ENCODE measurements at places on chromosomes 2 and 18.
A peak's percentile ranks its signal among the peaks of the same experiment; 100 is the strongest.

GRCh38 chr2:122239440-122239839 is 484.0 kb downstream of the TSN start:
- DNase-seq: no peak

- DNase-seq: no peak
Observed at GRCh38 chr2:110843496-110843895, 111.1 kb downstream of the ACOXL start.

GRCh38 chr2:19882286-19882685 is 19.5 kb downstream of the TTC32 start:
- no peak for DNase-seq

DNA sequence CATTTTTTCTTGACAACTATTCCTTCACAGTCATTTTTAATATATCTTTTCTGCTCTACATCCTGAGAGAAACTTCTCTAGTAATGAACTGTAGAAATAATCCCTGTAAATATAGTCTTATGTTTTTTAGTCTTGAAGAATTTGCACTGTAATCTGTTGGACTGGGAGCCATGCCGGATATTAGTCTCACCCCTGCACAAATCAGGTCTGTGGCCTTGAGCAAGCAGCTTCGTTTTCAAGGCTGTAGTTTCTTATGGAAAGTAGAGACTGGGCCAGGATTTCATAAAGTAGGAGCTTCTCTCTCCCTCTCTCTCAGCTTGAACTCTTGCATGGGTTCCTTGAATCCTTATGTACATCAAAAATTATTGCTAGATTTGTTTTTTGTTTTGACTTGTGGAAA is 8.7 kb downstream of the FARP2 start:
- DNase-seq: no peak

DNA sequence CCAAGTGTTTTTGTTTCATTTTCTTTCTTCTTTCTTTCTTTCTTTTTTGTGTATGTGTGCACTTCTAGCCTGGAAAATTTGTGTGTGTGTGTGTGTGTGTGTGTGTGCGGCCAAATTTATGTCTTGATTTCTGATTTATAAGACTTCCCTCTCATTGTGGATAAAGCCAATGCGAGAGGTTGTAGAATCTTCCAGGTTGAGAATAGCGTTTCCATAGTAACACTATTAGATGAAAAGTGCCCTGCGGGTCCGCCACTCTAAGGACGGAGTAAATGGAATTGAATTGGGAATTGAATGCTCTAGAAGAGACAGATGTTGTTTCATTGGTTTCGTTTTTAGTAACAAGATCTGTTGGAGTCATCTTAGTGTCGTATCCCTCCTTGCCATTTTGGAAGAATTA is 81.6 kb downstream of the MEIS1 start:
- no peak for DNase-seq

DNA sequence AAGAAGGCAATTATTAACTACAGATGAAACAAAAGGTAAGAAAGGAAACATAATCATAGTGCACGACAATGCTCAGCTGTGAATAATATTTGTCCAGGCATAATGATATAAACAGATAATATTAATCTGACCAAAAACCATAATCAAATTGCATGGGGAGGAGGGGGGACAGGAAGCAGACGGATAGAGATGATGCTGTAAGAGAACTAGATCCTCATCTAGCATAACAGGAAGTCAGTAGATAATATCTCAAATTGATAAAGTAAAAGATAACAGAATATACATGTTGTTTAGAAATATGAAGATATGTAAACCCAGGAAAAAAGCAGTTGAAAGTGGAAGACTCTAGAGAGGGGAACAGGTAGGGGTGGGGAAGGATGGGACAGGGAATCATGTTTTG is 84.9 kb upstream of the TGFA start:
- no peak for DNase-seq

GRCh38 chr2:6069381-6069780 is 377.2 kb downstream of the SOX11 start:
- DNase-seq: no peak

GRCh38 chr2:119756837-119757236 is 2.9 kb upstream of the PTPN4 start:
- peak; percentile 83 for DNase-seq

DNA sequence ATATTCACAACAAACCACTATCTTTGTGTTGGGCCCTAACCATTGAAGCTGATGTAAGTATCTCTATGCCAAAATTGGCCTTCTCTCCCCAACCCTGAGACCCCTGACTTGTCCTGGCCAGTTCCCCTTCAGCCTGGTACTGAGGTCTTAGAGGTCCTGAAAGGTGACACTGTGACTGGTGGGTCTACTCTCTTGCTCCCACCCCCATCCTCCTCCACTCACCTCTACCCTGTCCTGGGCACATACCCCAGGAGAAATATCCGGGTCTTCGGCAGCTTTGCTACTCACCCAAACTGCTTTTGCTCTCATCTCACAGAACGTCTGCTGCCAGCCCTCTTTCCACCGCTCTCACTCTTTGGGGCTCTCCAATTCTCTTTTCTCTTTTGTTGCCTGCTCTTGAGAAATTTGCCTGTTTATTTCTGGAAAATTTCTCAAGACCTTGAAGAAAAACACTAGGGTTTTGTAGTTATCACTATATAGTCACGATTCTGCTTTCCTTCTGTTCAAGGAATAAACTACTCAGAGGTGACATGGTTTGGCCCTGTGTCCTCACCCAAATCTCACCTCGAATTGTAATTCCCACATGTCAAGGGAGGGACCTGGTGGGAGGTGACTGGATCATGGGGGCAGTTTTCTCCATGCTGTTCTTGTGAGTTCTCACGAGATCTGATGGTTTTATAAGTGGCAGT is 133.8 kb upstream of the PKDCC start:
- no peak for DNase-seq

GRCh38 chr2:71604726-71605120 is 151.4 kb downstream of the DYSF start:
- no peak for DNase-seq

DNA sequence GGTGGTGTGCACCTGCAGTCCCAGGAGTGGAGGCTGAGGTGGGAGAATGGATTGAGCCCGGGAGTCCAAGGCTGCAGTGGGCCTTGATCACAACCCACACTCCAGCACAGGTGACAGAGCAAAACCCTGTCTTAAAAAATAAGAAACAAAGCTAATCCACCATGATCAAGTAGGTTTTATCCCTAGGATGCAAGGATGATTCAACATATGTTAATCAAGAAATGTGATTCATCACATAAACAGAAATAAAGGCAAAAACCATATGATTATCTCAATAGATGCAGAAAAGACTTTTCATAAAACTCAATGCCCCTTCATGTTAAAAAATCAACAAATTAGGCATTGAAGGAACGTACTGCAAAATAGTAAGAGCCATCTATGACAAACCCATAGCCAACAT is 58.1 kb downstream of the CCBE1 start:
- no peak for DNase-seq

DNA sequence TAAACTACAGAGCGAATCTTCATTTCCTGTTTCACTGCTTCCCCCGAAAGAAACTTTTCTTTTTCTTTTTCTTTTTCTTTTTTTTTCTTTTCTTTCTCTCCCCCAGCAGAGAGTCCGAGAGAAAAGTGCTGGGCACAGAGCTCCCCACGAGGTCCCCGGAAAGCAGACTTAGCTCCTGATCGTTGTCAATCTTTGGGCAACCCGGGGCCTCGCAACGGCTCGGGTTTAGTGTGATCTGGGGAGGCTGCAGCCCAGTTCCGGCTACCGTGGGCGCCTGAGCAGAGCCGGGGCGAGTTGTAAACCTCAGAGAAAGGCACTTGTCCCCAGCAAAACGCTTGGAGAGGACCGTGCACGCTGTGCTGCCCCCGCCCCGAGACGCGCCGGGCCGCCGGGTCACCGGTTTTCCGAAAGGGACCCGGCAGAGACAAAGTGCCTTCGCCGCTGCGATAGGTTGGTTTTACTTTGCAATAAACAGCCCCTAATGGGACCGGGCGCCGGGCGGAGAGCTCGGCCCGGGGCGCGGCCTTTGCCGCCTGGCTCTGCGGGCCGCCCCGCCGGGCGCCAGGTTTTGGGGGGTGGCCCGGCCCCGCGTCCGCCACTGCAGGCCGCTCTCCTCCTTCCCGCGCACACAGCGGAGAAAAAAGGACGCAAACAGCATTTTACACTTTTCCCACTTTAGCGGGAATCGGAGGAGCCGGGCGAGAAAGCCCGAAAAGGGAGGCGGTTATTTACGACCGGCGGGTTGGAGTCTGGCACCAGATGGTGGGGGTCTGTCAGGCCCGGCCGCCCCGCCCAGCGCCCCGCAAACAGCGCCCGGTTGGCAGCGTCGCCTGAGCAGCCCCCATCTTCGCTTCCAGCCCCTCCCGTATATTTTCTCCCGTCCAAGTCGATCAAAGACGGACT is 136.0 kb downstream of the INSIG2 start:
- DNase-seq: no peak

DNA sequence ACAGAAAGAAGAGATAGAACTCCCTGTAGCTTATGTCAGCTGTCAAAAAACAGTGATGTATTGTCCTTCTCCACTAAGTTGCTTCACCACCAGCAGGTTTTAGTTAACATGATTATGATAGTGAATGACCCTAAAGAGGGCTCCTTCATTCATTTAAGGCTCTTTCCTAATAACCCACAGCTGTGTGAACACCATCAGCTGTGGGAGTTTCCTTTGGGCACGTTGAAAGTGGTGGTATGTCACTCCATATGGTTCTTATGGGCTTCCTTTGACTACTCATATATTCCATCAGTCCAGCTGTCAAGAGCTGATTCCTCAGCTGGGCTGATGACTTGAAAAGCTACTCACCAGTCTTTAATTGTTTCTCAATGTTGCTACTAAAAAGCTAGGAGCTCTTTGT is 210.3 kb downstream of the UBE2E3 start:
- DNase-seq: no peak

GRCh38 chr2:191929288-191929687 is 82.4 kb upstream of the CAVIN2 start:
- no peak for DNase-seq

DNA sequence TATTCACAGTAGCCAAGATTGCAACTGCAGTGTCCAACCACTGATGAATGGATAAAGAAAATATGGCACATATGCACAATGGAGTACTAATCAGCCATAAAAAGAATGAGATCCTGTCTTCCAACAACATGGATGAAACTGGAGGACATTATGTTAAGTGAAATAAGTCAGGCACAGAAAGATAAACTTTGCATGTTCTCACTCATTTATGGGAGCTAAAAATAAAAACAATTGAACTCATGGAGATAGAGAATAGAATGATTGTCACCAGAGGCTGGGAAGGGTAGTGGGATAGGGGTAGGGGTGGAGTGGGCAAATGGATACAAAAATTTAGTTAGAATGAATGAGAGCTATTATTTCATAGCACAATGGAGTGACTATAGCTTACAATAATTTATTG is 305.5 kb upstream of the ETAA1 start:
- DNase-seq: no peak

DNA sequence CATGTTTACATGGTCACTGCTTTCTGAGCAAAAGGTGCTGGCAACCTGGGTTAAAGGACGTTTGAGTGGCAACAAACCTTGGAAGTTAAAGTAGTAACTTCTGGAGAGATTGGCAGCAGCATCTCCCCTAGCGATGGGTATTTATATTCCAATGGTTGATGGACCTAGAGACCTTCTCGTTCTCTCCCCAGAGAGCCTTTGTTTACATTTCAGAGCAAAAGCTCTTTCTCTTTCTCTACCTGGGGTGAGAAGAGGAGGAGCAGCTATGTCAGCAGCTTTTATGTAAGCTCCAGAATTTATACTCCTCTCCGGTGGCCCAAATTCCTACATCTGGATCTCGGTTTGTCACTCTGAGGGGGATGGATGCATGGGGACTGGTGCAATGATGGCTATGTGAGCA is 213.7 kb upstream of the ARL4C start:
- no peak for DNase-seq

DNA sequence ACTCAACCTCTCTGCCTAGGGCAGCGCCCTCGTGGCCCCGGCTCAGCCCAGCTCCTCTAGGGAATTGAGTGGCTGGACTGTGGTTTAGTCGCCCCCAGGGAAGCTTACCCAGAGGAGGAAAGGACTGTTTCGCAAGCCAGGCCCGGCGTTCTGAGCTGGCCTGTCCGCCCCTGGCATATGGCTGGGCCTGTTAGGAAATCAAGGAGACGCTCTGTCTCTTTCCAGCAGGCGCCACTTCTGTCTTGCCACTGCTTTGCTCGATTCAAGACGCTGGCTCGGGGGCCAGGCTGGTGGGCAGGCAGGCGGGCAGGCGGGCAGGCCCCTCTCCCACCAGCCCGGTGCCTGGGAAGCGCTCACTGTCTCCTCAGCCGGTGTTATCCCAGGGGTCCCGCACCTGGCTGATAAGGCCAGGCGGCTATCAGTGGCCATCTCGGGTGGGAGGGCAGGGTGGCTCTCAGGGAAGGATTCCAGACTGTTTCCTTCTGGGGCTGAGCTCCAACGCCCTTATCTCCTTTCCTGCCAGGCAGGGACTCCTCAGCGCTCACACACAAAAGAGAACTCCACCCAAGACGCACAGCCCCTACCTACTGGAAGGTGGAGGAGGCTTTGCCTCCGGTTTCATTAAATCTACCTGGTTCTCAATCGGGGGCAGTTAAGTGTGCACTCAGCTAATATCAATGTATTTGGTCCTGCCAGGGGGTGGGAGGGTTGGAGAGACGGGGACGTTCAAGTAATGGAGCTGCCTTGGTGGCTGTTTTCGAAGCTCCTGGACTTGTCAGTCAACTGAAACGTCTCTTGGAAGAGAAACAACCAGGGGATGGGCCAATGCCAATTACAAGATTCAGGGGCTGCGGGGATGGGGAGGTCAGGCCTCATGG is 109.1 kb downstream of the SMAD7 start:
- no peak for DNase-seq

DNA sequence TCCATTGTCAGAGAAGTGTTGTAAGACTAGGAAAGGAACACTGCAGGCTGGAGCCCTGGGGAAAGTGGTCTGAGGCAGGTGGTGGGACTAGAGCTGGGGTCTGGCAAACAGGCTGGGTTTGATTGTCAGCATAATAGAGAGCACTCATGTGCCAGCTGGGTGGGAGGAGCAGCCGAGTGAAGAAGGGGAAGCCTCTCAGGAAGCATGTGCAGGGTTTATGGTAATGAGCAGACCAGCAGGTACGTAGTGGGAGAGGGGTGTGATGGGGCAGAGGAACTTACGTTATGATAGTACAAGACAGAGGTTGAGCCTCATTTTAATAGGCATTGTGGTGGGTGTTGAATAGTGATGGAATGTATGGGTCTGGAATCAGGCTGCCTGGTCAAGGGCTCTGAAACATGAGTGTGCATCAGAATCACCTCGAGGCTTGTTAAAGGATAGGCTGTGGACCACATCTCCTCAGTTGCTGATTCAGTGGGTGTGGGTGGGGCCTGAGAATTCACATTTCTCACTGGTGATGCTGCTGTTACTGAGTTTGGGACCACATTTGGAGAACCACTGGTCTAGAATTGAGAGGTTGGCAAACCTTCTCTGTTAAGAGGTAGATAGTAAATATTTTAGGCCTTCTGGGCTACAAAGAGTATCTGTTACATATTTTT is 1.7 kb upstream of the MGAT5 start:
- peak; percentile 65 for DNase-seq

DNA sequence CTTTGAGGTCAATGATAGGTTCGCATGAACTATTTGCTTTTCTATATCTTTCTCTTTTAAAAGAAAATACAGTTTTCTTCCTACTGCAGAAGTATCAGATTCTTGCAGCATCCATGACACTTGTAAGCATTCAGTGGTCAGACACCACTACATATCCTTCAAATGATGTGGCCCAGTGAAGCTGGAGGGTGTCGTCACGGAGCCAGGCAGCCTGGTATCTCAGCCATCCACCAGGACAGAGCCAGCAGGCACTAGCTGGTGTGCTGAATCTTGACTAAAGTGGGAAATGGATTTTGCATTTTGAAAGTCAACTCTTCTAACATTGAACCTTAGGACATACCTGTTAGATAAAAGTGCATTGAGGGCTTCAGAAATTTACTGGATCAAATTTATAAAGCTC is 5.4 kb downstream of the KLHL14 start:
- no peak for DNase-seq

Data from mammary epithelial cell (primary cell).